ENCODE measurements at places on chromosomes 2 and 18.
A peak's percentile ranks its signal among the peaks of the same experiment; 100 is the strongest.

DNA sequence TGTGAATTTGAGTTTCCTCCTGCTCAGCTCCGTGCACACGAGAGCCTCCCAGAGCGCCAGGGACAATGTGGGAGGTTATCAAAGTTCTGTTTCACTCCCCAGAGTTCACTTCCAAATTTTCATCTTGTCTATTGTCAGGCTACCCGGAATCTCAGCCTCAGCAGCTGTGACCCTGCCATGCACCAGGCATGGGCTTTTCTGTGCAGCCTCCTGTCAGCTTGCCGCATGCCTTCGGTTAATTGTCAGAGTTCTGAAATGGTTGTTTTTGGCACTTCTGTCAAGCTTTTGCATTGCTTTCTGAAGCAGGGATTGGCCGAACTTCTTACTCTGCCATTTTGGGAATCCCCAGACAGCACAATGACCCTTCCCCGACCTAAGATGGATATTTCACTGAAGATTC lies 60.4 kb downstream of the SH3YL1 start:
- no peak for DNase-seq

DNA sequence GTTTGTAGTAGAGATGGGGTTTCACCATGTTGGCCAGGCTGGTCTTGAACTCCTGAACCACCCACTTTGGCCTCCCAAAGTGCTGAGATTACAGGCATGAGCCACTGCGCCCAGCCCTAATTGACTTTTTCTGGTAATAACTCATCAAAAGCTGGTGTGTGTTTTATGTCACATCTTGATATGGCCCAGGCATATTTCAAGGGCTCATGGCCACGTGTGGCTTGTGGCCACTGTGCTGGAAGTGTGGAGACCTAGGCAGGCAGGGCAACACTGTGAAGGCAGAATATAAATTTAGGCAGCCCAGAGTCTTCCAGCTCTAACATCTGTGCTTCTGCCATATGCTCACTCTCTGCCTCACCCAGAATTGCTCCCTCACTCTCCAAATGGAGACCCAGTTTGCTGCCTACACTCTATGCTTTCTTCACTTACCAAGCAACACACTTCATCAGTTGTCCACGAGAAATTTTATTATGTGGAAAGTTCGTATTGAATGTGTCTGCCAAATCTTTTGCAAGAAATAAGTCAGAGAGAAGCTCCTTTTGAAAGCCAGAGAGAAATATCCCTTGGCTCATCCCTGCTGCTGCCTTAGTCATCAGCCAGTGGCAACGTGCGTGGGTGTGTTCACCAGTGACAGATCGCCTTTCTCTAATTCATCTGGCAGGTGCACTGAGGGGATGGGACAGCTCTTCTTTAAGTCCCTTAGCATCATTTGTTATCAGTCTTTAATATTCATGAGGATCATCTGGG lies 129.4 kb upstream of the CXCR4 start:
- DNase-seq = peak; percentile 68

- DNase-seq = peak; percentile 46
Measured at GRCh38 chr18:77000527-77000926, 132.1 kb downstream of the MBP start.

DNA sequence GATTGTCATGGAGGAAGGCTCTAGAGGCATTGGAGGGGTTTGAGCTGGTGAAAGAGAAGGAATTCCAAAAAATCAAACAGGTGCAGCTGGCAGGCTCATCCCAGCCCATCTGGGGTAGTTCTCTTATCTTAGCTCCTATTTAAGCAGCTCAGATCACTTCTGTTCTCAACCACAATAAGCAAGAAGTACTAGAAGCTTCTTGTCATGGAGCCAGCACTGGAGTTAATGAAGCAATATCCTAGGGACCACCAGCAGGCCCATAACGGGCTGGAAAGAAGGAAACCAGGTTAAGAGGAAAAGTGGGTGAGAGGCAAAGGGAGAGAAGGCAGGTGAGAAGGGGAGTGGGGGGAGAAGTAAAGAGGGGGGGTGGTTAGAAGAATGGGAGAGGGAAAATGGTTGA lies 100.7 kb upstream of the ZFP36L2 start:
- no peak for DNase-seq

GRCh38 chr2:212416086-212416485 lies 122.5 kb downstream of the ERBB4 start:
- DNase-seq = no peak

GRCh38 chr2:28624793-28625701 lies 126.6 kb upstream of the PPP1CB start:
- peak; percentile 65 for DNase-seq

DNA sequence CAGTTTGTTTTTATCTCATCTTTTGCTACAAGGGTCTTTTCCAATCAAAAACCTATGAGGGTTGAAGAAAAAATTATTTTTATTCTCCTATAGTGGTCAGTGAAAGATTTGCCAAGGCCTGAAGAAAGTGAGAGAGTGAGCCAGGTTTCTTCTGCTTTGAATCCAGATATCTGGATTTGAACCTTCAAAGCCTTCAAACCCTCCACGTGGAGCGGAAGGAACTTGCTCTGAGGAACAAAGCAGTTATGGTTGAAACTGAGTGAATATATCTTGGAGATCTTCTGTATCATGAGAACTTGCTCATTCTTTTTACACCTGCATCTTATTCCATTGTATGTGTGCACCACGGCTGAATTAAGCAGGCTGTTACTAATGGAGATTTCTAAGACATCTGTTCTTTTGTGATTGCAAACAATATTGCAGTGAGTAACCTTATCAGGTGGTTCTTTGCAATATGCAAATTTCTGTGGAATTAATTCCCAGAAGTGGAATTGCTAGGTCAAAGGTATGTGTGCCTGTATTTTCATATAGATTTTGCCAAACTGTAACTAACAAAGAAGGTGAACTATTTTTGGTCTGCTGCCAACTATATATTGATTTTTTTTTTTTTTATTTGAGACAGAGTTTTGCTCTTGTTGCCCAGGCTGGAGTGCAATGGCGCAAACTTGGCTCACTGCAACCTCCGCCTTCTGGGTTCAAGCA lies 147.9 kb downstream of the B3GNT2 start:
- DNase-seq = no peak

GRCh38 chr2:74743778-74744177 lies 89.7 kb downstream of the SEMA4F start:
- DNase-seq = no peak

DNA sequence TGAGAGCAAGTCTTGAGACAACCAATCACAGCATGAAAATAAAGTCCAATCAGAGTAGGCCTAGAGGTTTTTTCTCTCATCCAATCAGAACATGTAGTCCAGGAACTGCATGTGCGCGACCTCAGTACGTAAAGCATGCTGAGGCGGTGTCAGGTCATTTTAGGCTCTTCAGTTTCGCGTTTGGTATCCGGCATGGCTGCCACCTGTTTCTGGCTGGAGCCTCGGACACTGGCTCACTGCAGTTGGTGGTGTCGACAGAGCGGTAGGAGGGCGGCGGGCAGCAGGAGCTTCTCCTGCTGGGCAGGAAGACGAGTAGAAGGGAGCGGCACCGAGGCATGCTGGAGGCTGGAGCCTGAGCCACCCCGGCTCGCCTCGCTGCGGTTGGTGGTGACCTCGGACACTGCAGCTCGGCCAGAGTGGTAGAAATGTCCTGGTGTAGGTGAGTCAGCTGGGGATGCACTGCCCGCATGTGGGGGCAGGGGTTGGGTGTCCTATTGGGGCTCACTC lies 15.8 kb downstream of the CCDC74A start:
- DNase-seq = no peak

- DNase-seq = no peak
Measured at GRCh38 chr18:50715919-50716318, 103.9 kb downstream of the MRO start.

GRCh38 chr2:227861011-227861410 lies 10.4 kb upstream of the DAW1 start:
- peak; percentile 50 for DNase-seq

Data from fibroblast of lung (primary cell).